Adipocyte (in vitro differentiated cells): ENCODE measurements at places on chromosomes 12 and 14.

GRCh38 chr12:79378496-79378895, 312.3 kb downstream of the PAWR start:
- DNase-seq: peak; percentile 11

DNA sequence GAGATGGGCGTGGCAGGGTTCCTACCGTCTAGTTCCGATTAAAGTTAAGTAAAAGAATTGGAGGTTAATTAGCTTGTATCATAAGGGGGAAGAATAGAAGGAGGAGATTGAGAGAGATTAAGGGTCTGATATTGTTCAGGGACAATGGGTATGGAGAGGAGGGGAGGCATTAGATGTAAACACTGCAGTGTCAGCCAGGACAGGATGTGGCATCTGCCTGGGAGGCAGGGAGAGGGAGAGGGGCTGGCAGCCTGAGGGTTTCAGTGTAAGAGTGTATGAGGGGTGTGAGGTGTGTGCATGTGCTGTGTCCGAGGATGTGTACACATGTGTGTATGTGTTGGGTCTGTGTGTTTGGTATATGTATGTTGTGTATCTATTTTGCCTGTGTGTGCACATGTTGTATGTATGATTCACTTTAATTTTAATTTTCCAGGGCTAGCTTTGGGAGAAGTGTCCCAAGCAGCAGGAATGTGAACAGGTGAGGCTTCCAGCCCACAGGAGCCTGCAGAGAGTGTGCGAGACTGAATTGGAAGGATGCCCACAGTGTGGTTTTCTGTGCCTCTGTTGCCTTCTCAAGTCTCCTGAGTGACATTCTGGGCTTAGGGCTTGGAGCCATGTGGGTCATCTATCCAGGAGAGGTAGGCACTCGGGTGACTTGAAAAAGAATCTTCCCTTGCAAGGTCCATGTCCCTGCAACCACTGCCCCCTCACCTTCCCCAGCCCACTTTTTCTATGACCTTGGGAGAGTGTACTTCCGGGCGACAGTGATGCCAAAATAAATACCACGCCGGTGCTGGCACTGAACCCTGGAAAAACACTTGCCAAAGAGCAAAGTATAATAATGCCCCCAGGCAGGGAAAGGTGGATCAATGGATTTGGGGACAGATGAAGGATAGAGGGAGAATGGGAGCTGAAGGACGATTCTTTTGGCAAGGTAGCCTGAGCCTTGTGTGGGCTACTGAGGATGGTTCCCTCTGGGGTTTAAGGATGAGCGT, 36.8 kb upstream of the DCD start:
- no peak for DNase-seq

DNA sequence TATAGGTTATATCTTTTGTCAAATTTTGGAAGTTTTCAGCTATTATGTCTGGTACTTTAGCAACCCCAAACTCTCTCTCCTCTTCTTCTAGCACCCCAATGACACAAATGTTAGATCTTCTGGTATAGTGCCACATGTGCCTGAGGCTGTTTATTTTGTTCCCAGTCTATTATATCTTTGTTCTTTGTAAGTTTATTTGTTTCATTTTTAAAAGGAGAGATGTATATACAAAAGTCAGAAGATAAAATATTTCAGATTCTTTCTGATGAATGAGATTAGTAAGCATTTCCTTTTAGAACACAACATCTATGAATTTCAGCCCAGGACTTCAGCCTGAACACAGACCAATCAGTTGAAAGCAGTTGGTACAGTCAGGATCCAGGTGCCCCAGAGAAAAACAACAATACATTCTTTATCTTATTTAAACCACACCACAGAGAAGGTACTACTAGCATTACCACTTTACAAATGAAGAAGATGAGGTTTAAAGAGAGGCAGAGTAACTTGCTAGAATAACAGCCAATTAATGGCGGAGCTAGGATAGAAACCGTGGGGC, 114.1 kb upstream of the BTG1 start:
- peak; percentile 10 for DNase-seq

DNA sequence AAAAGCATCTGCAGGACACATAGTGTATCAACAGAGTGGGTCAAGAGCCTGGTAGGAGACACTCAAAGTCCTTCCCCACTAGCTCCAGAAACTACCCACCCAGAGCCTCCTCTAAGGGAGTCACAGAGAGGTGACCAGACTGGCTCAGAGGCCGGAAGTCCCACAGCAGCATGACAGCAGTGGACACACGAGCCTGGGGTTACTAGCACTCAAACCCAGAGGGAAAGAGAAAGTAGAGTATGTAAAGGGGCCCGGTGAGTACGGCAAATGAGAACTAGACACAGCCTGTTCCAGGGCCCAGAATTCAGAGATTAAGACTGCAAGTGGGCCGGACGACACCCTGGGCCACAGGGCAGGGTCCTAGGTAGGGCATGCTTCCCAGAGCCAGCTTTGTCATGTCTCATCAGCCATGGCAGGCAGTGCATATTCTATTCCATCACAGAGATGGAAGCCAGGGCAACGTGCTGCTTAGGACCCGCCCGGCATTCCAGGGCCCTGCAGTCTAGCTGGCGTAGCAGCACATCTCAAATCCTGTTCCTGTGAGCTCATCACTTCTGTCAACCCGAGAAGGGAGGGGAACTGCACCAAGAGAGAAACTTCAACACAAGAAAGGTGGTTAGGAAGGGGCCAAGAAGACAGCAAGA, 4.2 kb downstream of the IFFO1 start:
- peak; percentile 82 for DNase-seq

GRCh38 chr14:31954991-31955390, 122.1 kb upstream of the ARHGAP5 start:
- DNase-seq: peak; percentile 41

DNA sequence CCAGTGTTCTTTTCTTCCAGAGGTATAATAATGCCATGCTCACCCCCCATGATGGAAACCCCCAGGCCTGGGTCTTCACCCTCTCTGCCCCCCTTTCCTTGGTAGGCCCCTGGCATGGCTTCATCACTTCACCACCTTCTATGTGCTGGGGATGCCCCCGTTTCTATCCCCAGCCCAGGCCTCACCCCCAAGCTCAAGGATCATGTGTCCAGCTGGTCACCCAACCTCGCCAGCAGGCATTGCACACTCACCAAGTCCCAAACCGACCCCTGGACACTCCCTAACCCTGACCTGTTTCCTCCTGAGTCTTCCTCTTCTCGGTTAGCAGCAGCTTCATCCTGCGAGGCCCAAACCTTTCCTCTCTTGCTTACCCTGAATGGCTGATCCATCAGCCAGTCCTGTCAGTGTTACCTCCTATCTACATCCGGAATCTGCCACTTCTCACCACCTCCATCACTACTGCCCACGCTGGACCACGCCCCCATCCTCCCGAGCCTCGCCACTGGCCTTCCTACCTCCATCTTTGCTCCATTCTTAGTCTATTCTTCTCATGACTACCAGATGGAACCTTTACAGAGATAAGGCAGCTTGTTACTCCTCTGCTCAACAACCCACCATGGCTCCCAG, 69.0 kb downstream of the MVK start:
- DNase-seq: no peak

DNA sequence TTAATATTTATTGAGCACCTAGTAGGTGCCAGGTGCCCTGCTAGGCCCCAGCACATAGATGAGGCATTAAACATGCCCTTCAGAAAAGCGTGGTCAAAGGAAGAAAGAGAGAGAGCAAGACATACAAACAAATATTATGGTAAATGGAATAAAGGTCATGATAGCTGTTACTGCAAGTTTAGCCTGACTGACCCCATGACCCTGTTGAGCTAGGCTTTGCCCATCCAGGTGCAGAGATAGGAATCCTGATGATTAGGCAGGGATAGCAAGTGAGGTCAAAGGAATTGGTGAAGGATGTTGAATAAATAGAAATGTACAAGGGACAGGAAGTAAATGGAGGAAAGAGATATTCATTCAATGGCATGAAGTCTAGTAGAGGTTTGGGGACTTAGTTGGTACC, 33.4 kb upstream of the SLC15A5 start:
- no peak for DNase-seq

GRCh38 chr12:107200394-107200793, 107.0 kb upstream of the CRY1 start:
- peak; percentile 32 for DNase-seq

DNA sequence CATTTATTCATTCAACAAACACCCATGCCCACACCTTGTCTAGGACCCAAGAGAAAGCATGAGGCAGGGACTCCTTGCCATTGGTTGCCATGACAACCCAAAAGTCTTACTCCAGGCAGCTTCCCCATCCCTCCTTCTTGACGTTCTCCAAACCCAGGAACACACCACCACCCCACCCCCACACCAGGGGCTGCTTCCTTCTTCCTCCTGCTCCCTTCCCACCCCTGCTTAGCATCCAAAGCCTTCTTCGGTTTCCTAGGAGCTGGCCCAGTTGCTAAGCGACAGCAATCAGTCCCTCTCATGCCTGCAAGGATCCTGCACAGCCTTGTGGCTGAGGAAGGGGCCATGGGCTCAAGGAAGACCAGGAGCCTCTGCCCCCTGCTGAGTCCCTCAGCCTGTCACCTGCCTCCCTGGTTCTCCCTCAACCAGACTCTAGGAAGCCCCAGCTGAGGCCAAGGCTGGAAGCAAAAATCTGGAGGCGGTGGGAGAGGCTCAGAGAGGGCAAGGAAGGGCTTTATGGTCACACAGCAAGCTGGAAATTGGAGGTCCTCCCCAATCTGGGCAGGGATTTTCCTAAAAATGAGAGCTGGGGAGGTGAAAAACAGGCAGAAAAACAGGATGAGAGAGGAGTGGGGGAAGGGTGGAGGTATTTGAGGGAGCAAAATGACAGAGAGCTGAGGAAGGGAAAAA, 15.4 kb downstream of the RASAL1 start:
- no peak for DNase-seq

DNA sequence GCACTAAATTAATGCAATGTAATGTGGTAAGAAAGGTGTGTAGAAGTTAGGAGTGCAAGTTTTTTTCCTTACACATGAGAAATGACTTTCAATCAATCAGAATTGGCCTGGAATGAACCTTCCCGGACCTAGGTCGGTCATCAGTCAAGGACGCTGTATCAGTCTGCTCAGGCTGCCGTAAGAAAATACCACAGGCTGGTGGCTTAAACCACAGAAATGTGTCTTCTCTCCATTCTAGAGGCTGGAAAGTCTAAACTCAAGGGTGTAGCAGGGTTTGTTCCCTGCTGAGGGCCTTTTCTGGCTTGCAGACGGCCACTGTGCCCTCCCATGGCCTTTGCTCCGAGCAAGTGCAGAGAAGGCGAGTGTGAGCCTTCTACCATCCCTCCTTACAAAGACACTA, 86.6 kb upstream of the DYNC1H1 start:
- DNase-seq: no peak

GRCh38 chr12:4203772-4204376, 69.7 kb upstream of the CCND2 start:
- no peak for DNase-seq

- no peak for DNase-seq
These were observed 53.4 kb downstream of the ZFC3H1 start for GRCh38 chr12:71610031-71610795.

DNA sequence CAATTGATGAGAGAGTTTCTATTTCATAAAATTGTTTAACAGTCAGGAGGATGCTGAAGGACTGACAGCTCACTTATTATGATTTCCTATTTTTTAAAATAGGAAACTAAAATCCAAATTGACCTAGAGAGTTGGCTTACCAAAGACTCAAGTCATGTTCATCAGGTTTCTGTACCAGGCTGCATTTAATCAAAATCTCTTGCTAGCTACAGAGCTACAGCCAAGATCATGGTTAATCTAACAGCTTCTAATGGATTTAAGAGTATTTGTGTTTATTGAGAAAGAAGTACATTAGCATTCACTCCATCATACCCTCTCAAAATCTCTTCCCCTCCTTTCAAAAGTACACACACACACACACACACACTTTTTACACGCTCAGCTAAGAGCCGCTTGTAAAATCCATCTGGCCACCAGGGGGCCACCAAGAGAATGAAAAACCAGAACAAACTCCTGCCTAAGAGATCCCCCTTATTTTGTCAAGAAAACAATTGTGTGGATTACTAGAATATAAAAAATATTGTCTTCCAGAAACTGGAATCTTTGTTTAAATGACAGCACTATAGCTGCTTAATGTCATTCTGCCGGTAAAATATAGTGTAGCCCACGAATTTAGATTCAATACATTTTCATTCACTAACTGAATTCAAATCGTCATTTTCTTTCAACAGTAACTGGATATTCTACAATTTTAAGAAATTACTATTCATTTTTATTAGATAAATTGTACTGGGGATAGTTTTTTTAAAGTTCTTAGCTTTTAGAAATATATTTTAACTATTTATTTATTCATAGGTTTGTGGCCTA, 334.0 kb downstream of the BTG1 start:
- DNase-seq: peak; percentile 86

DNA sequence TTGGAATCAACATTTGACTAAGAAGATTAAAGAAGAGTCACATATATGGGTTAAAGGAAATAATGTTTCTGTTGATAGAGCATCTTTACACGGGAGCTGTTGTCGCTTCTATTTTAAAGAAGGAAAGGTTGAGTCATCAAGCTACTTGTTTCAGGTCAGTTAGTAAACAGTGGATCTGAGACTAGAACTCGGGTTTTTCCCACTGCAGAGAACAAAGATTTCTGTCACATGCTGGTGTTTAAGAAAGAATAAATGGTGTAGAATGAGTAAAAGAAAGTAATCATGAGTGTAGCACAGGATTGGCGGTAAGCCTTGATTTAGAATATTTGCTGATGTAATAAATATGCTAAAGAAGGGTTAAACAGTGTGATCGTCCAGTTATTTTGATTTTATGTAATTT, 455.5 kb downstream of the AEBP2 start:
- peak; percentile 28 for DNase-seq

- DNase-seq: no peak
These were observed 7.3 kb downstream of the PHB2 start for GRCh38 chr12:6963016-6963731.

GRCh38 chr14:60163693-60164092, 1.5 kb downstream of the DHRS7 start:
- no peak for DNase-seq

DNA sequence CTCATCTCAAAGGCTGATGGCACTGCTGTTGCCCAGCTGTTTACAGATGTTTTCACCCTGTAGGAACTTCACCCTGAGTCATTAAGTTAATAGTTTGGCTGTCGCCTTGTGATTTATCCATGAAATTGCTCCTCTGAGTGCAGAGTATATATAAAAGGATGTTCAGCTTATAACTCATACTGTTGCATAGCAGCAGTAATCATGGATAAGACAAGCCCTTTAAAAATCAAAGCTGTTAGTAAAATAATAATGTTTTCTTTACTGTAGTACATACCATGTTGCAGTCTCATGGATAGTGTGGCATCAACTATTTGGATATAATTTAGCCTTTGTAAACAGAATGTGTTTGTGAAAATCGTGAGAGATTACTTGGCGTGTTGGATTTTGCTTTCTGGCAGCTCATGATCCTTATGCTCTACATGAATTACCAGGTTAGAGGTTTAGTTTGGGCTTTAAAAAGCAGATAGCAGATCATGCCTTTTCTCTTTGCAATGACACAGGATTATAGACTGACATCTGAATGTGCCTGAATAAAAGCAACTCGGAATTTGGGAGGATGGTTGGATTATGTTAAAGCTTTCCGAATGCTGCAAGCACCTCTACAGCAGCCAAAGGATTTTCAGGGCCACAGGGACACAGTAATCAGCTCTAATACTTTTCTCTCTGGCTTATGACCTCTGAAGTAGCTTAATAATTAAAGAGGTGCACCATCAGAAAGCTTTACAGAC, 279.7 kb upstream of the ATP2B1 start:
- no peak for DNase-seq

GRCh38 chr14:104130974-104131651, 7.3 kb upstream of the KIF26A start:
- peak; percentile 58 for DNase-seq

- no peak for DNase-seq
These were observed 8.0 kb downstream of the SLC8B1 start for GRCh38 chr12:113326775-113327395.
